COLO829 (cell line): ENCODE measurements at places on chromosomes 11 and 22.
A peak's percentile ranks its signal among the peaks of the same experiment; 100 is the strongest.

- no peak for DNase-seq
These were observed 49.8 kb downstream of the FEZ1 start for GRCh38 chr11:125446279-125446678.

DNA sequence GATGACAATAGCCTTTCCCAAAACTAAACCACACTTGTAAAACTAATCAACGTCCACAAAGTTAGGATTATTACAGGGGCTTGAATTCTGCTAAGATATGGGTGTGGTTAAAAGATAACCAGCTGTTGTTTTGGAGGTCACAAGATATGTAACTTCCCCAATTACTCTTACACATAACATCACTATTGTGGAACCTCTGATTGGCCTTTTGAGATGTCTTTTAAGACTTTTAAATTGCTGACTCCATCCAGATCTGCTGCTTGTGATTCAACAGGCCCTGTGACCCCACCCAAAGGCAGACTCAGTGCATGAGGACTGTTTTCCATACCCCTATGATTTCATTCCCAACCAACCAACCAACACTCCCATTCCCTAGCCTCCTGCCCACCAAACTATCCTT is 893.9 kb downstream of the OPCML start:
- no peak for DNase-seq

GRCh38 chr22:40423310-40423688 is 52.9 kb downstream of the SGSM3 start:
- no peak for DNase-seq

DNA sequence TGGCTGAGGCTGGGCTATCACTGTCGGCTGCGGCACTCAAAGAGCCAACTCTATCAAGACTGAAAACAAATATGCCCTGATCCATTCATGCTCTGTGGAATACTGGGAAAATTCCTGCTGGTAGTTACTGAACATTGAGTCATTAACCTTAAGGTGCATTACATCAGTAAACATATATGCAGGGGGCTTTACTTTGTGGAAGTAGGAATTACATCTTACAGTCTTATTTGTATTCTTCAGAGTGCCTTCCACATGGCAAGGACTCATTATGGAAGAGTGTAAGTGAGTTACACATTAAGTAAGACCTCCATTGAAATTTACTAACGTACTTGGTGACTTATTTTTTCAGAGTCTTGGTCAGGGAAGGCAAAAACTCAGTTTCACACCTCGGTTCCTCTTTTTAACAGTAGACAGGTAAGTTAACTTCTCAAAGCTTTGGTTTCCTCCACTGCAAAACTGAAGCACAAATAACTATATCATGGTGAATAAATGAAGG is 4.5 kb downstream of the OR5B21 start:
- no peak for DNase-seq

GRCh38 chr22:31977141-31977841 is 33.0 kb downstream of the YWHAH start:
- peak; percentile 89 for DNase-seq

- DNase-seq: no peak
These were observed 5.5 kb downstream of the SIK2 start for GRCh38 chr11:111607751-111608150.

GRCh38 chr22:45738206-45738605 is 66.6 kb downstream of the ATXN10 start:
- DNase-seq: no peak

DNA sequence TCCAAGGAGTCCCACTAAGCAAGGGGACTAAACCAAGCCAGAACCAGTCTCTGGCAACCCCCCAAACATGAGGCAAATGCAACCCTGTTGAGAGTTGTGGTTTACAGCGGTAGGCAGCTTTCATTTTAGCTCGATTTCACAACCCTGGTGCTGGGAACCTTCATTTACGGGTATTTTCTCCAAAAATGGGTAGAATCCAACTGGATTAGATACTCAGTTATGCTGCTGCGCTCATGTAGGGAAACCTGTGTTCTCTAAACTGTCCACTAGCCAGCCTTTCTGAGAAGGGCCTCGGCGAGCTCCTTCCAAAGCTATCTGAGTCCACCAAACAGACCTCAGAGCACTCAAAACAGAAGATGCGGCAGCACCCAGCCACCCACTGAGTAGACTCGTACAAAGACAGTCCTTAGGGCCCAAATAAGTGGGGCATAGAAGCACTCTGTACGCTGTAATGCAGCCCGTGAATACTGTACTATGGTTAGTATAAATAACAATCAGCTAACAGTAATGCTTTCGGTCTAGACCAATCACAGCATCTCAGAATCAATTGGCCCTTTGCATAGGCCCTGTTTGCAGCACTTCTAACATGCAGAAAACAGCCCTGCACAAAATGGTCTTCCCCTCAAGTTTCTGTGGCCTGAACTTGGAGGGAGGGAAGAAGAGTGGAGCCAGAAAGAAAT is 104.7 kb downstream of the ETS1 start:
- DNase-seq: no peak

- no peak for DNase-seq
These were observed 29.8 kb upstream of the CHRM4 start for GRCh38 chr11:46421257-46421880.

- no peak for DNase-seq
These were observed 155.6 kb downstream of the BRD1 start for GRCh38 chr22:49672014-49672516.

- no peak for DNase-seq
These were observed 10.5 kb downstream of the KIAA0930 start for GRCh38 chr22:45230026-45230721.

DNA sequence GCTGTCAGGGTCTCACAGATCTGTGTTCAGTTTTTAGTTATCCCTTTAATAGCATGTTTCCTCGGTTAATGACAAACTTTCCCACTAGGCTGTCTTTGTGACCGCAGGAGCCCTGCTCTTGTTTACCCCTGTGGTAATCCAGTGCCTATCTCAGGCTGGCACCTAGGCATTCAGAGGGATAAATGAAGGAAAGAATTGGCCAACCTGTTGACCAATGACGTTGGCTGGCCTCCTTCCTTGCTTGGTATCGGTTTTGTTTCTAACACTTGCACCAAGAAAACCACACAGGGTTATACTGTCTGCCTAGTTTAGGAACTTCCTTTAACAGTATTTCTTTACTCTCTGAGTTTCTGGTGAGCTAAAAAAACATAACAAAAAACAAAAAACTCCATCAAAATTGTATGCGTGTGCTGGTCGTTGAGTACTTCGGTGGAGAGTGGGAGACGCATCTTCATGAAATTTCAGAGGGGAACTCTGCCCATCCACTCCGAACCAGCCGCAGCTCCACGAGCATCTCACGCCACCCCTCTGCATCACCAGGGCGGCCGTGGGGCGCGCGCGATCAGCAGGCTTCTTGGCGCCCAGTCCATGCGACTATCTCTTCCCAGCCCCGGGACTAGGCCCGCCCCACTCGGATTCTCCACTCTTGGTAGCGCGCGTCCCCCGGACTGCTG is 563 bp upstream of the ENDOD1 start:
- no peak for DNase-seq

DNA sequence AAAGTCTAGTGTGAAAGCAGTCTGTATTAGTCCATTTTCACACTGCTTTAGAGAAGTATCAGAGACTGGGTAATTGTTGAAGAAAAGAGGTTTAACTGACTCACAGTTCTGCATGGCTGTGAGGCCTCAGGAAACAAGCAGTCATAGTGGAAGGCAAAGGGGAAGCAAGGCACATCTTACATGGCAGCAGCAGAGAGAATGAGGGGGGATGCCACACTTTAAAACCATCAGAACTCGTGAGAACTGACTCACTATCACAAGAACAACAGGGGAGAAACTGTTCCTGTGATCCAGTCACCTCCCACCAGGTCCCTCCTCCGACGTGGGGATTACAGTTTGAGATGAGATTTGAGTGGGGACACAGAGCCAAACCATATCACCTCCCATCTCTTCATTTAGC is 13.8 kb upstream of the TUBA8 start:
- no peak for DNase-seq

GRCh38 chr11:119175493-119176077 is 7.1 kb downstream of the NLRX1 start:
- no peak for DNase-seq

GRCh38 chr11:14232652-14233051 is 126.3 kb downstream of the RRAS2 start:
- no peak for DNase-seq

GRCh38 chr22:36084717-36085116 is 56.1 kb upstream of the RBFOX2 start:
- DNase-seq: no peak

DNA sequence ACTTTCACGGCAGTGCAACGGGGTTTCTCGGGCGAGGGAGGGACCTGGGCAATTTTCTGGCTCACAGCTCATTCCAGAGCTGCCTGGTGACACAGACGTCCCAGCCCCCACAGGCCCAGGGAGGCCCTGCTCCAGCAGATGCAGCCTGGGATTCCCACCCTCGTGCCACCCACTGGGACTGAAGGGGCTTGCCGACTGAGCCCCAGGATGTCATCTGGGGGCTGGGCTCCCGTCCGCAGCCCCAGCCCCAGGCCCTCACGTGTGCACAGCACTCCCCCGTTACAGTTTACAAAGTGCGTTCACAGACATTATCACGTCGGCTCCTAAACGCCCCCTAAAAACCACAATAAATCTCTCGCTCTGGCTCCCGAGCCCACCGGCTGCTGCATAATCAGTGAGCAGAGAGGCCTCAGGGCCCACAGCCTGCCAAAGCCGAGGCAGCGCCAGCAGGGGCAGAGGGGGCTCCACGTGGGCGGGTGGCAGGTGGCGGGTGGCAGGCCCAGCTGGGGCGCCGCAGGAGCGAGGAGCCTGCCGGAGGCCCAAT is 76.9 kb upstream of the TCF20 start:
- no peak for DNase-seq

DNA sequence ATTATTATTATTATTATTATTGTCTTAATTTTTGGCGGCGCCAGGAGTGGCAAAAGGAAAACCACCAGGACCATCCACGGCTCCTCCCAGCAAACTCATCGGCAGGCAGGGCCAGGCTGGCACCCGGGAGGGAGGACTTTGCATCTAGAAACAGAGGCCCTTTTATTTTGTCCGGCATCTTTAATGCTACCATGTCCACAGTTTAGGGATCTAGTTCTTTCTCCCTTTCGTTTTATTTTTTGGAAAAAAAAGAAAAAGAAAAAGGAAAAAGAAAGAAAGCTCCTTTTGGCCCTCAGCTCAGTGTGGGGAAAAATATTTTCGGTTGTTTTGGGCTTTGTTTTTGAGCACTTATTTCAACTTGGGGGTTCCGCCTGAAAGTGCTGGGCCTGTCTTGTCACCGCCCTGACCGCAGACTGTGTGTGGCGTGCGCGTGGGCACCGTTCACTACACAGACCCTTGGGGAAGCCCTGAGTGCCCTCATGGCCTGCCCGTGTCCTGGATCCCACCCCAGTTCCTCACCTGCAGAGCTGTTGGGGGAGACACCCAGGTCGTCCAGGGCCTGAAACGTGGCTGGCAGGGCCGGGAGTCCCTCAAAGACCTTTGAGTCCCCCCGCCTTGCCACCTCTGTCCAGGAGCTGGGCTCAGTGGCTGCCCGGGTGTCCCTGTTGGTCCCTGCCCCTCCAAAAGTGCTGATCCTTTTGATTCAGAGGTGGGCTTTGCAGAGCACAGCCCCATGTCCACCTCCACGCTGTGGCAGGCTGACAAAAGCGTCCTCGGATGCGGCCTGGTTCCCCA is 69.1 kb upstream of the PPARA start:
- DNase-seq: no peak

GRCh38 chr22:49450498-49450897 is 377.2 kb downstream of the BRD1 start:
- no peak for DNase-seq

DNA sequence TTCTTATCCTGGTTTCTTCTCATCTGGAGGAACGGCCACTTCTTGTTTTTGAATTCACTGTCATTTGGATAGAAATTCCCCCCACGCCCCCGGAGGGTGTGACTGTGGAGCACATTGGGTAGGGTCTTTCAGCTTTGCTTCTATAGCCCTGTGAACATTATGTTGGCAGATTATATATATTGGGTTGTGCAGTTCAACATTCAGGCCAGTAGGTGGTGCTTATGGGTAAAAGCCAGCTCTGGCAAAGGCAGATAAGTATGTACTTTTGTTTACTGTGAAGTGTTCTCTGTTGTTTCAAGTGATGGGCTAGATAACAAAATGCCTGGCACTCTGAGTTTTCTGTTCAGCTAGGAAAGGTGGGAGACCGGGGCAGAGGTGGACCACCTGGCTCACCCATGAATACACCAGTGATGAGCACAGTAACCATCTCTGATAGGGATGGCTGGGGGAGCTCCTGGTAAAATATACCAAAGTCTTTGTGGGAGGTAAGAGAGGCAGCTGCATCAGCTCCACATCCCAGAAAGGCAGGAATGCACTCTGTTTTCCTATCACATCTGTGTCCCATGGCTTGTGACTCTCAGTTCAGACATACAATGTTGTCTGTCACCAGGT is 1348.2 kb upstream of the RAG2 start:
- peak; percentile 6 for DNase-seq

GRCh38 chr11:114171257-114172054 is 111.9 kb downstream of the ZBTB16 start:
- DNase-seq: no peak

DNA sequence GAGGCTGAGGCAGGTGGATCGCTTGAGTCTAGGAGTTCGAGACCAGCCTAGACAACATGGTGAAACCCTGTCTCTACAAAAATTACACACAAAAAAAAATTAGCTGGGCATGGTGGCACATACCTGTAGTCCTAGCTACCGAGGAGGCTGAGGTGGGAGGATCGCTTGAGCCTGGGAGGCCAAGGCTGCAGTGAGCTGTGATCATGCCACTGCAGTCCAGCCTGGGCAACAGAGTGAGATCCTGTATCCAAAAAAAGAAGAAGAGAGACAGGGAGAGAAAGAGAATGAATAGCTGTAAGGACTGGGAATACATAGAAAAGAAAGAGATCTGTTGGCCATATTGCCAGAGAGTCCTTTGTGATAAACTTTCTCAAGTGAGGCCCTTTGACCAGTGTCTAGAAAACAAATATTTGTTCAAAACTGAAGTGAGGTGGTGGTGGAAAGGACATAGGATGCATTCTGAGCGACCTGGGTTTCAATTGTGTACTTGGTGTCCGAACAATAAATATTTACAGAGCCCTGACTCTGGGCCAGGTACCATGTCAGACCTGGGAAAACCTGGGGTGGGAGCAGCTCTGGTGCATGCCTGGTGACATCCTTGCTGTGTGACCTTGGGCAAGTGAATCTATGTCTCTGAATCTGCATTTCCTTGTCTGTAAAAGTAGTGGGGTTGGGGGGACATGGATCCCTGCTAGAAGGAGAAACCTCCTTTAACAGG is 89.6 kb upstream of the CRYBB3 start:
- DNase-seq: no peak

DNA sequence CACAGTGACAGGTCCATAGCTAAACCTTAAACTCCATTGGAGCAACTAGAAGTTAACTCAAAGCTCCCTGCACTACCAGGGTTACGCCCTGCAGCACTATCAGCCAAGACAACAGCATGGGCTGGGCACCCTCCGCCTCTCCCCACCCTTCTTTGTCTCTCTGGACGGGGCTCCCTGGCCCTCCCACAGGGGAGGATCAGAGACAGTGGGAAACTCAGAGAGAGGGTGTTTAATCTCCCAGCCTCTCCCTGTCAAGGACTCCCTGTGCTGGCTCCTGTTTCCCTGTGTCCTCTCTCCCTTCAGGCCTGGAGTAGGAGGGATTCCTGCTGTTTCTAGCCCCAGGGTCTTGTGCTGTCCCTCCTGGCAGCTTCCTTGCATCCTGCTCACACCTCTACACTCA is 56.9 kb upstream of the CSNK2A3 start:
- no peak for DNase-seq

- DNase-seq: no peak
These were observed 86.4 kb downstream of the GRK3 start for GRCh38 chr22:25650833-25651232.

GRCh38 chr11:76777876-76778275 is 5.3 kb upstream of the TSKU start:
- no peak for DNase-seq
